ENCODE measurements at places on chromosomes 4 and X.

DNA sequence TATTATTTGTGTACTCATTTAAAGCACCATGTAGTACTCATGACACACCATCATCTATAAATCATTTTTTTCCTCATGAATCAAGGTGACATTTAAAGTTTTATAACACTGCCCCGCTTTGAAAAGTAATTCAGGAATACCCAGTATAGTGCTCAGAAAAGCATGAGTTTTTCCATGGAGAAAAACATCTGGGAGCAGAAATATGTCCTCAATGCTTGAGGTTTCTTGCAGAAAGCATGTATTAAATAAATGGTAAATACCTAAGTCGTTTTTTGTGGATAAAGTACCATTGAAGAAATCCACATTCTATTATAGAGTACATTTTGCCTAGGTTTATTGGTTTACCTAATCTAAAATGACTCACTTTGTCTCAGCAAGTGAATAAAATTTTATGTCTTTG, 66.2 kb downstream of the UBA6 start:
- DNase-seq, result no peak

- DNase-seq, result peak; percentile 3
These were observed 52.8 kb downstream of the RBM47 start for GRCh38 chr4:40576651-40577480.

GRCh38 chrX:39169976-39170375, 368.7 kb downstream of the MID1IP1 start:
- no peak for DNase-seq

DNA sequence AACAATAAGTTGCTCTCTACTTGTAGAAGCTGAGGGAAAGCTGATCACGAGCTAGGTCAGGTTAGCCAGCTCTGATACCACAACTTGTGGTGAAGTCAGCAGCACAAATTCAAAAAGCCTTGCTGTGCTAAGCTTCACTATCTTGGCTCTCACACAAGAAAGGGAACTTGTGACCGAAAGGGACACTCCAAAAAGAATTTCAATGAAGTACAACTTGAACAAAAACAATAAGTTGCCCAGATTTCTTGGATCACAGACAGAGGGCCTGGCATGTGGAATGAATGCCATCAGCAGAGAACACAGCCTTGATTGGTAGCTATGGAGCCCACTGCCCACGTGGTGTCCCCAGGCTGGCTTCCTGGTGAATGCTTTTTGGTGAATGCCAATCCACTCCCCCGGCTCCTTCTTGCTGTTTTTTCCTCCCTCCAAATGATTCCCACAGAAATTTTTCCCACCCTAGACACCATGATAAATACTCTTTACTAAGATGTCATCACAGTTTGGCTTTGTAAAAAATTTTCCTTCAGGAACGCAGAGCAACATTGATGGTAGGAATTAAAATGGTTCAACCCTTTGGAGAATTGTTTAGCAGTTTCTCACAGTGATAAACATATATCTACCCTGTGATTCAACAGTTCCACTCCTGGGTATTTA, 82.6 kb downstream of the ANXA3 start:
- DNase-seq, result no peak

DNA sequence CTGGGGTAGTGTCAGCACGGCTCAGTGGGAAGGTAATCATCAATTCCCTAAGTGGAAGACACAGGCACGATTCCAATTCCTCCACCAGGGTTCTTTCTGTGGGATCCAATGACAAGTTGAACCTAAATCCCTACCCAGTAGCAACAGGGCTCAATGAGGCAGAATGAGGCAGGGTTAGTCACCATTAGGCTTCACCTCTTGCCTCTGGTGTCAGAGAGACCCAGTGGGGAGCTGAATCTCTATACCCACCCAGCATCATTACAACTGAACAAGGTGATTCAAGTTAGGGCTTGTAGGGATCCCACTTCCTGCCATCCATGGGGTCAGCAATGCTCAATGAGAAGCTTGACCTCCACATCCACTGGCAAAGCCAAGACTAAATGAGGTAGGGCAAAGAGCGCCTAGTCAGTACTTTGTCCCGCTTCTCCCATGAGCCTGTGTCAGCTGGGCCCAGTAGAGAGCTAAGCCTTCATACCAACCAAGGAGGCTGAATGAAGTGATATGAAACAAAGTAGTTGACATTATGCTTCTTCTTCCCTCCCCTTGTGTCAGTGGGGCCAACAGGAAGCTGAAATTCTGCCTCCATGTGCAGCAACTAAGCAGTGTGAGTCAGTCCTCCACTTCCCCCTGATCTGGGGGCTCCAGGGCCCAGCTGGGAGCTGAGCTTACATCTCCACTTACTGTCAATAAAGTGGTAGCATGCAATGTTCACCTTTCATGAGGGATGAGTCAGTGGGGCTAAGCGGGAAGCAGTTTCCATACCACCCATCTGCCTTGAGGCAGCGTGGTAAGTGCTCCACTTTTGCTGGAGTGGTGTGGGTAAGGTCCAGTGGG, 36.4 kb upstream of the RBM41 start:
- peak; percentile 33 for DNase-seq

DNA sequence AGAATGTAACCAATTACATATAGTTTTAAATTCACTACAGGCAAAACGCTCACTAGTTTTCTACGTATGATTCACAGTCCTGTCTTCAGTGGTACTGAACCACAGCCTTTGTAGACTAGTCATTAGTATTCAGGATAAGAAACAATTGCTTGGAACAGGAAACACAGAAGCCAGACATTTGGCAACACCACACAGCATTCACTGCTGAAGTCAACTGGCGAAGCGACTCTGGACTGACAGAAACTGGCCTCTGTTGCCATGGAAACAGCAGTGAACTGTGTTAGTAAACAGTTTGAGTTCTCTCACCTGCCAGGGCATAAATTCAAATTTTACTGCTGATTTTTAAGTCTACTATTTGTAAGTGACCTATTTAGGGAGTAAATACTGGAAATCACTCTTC, 57.6 kb downstream of the MAPK10 start:
- DNase-seq, result no peak

DNA sequence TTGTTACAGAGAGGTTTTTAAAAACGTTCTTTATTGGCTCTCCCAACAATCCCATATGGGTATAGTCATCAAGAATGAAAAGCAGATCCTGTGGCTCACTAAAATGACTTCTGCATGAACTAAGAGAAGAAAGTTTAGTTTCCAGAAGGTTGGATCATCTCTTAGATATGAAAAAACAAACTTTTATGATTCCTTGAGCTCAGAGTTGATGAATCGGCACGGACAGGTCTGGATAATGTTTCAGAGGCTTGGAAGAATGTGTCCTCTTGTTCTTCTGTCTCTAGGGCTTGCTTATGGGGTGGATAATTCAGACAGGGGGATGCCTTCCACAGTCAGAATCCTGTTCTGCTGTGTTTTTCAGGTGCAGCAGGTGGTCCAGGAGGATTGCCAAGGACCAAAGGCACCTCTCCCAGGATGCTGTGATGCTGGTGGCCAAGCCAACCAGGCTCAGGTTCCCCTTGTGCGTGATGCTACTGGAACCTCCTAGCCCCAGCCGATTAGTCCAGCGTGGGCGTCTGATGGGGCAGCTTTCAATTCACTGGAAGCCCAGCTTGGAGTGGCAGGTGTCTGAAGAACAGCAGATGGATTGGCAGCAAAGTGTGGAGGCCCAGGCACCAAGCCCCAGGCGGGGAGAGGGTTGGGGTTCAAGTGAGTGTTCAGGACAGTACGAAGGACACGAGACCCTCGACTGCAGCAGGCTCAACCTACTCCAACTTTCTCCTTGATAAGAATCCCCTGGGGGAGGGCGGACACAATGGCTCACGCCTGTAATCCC, 30.3 kb downstream of the CCKAR start:
- DNase-seq, result no peak

- no peak for DNase-seq
These were observed 170.3 kb downstream of the TBX22 start for GRCh38 chrX:80184854-80185253.

GRCh38 chr4:66331761-66332160, 661.5 kb upstream of the EPHA5 start:
- DNase-seq, result no peak

- DNase-seq, result no peak
These were observed 233.0 kb upstream of the SLC7A11 start for GRCh38 chr4:138475116-138475515.

DNA sequence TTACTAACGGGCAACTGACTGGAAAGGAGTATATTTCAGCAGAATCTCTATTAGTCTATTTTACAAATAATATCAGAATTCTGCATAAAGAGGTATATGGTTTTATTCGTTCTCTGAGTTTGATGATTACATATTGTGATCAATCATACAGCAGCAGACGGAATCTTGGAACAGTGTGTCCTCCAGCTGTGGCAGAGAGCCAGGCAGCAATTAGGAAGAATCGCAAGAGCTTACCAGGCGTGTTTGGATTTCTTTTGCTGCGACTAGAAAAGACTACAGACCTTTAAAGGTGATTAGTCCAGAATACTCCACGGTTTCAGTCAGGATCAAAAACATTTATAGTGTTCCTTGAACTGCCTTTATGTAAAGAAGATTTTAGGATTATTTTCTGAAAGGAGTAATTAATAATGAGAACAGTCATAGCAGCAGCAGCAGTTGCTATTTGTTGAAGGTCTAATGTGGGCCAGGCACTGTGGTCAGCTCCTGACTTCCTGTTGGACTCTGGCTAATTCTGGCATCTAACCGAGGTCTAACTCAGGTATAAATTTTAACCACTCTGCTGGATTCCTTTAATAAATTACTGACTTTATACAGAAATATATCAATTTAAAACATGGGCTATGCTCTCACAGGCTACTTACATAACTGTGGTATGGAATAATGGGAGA, 225.3 kb upstream of the CXorf66 start:
- DNase-seq, result no peak

- DNase-seq, result peak; percentile 75
These were observed 50.8 kb upstream of the TRIM2 start for GRCh38 chr4:153153339-153153871.

Data from stimulated activated CD4-positive, alpha-beta T cell treated with anti-CD3 and anti-CD28 coated beads, Interleukin-1b, Interleukin-23, amount 100 ng/mL, for 48 hours (primary cell).